ENCODE measurements at places on chromosomes 6 and 20.

DNA sequence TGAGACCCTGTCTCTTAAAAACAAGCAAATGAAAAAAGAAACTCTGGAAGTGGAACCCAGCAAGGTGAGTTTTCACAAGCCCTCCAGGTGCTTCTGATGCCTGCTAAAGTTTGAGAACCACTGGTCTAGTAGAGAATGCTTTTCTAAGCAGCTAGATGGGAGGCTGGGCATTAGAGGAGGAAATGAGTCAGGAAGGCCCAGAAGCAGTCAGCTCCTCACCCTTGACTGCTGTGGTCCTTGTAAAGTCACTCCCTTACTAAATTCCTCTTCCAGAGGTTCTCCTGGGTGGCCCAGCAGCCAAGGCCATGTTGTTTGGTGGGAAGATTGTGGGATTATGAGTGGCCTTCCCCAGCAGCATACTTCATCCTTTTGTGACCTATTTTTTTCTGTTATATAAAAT, 52.0 kb upstream of the FYN start:
- no peak for DNase-seq

GRCh38 chr6:157941101-157941863, 40.4 kb upstream of the SYNJ2 start:
- no peak for DNase-seq

DNA sequence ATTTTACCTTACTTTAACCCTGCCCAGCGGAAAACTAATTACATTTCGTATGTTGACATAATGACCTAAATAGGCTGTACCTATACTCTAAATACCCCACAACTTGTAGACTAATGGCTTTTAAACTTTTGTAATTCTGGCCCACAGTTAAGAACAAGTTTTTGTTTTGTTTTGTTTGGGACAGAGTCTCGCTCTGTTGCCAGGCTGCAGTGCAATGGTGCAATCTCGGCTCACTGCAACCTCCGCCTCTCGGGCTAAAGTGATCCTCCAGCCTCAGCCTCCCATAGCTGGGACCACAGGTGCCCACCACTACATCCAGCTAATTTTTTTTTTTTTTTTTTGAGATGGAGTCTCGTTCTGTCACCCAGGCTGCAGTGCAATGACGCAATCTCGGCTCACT, 5.7 kb upstream of the SASH1 start:
- DNase-seq, result no peak

- peak; percentile 57 for DNase-seq
These were observed at the start of gene CCND3 for GRCh38 chr6:41941280-41942066. Gene CCND3, minus strand, starts transcription at chr6:41941808. Its CDS starts 159 bp downstream, at chr6:41941649.

GRCh38 chr6:4786996-4787395, 10.8 kb downstream of the CDYL start:
- no peak for DNase-seq

- no peak for DNase-seq
These were observed 23.3 kb downstream of the BAG2 start for GRCh38 chr6:57195457-57195856.

- DNase-seq, result no peak
These were observed 143.6 kb upstream of the GJE1 start for GRCh38 chr6:141988954-141989705.

- no peak for DNase-seq
These were observed 431.5 kb upstream of the ARID1B start for GRCh38 chr6:156345700-156346099.

- no peak for DNase-seq
These were observed 122.1 kb upstream of the SPACA1 start for GRCh38 chr6:87925373-87926060.

DNA sequence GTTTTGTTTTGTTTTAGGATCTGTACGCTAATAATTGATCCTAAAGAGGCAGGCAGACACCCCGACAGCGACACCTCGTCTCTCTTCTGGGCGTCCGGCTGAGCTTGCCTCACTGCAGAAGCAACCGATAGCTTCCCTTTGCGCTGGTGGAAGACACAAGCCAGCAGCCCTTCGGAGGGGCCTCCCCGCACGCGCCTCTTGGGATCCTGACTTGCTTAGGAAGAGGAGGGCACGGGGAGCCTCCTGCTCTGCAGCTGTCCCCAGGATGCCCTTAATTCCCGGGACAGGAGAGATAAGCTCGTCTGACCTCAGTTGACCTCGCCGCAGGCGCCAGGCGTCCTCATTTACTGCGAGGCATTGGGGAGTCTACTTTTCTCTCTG, 94.0 kb downstream of the CD83 start:
- no peak for DNase-seq

DNA sequence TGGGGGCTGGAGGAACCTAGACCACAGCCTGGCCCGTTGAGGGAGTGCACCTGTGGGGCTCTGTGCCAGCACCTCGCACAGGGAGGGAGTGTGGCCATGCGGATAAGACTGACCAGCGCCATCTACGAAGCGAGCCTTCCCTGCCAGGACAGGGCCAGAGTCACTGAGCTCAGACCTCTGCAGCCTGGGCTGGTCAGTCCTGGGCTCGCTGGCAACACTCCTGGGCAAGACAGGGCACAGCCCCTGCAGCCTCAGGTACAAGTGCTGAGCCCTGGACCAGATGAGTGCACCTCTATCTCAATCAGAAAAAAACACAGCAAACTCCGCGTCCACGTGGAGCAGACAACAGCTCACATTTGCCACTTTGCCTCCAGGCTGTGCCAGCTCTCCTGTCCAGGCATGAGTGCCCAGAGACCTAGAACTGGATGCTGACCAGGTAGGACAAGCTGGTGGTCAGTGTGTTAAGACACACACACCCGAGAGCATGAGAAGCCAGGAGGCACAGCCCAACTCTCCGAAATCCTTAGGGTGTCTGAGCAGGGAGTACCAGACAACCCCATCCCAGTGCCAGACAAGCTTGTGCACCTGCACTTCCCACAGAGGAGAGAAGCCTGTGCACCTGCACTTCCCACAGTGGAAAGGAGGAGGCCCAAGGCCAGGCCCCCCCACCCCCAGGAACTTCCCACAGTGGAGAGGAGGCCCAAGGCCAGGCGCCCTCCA, 4.9 kb downstream of the ARFRP1 start:
- DNase-seq, result no peak

- no peak for DNase-seq
These were observed 237.6 kb downstream of the ALDH8A1 start for GRCh38 chr6:134712311-134712710.

DNA sequence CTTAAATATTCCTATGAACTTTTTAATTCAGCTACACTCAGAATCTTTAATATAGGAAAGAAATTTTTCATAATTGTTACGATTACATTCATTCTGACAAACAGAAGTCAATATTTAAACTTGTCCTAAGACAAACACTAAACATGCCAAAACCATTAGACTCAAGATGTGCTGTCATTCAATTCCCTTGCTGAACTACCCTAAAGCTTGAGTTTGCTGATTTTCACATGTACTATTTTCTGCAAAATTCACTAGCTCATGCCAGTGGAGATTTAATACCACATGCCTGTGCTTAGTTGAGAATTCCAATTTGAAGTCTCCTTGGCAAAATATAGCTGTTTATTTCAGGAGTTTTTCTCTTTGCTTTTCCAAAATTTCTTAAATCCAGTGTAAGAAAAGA, 448.0 kb downstream of the COL12A1 start:
- no peak for DNase-seq

- no peak for DNase-seq
These were observed 178.7 kb upstream of the TNFAIP3 start for GRCh38 chr6:137688230-137688971.

- DNase-seq, result no peak
These were observed 8.1 kb upstream of the CSE1L start for GRCh38 chr20:49037962-49038387.

DNA sequence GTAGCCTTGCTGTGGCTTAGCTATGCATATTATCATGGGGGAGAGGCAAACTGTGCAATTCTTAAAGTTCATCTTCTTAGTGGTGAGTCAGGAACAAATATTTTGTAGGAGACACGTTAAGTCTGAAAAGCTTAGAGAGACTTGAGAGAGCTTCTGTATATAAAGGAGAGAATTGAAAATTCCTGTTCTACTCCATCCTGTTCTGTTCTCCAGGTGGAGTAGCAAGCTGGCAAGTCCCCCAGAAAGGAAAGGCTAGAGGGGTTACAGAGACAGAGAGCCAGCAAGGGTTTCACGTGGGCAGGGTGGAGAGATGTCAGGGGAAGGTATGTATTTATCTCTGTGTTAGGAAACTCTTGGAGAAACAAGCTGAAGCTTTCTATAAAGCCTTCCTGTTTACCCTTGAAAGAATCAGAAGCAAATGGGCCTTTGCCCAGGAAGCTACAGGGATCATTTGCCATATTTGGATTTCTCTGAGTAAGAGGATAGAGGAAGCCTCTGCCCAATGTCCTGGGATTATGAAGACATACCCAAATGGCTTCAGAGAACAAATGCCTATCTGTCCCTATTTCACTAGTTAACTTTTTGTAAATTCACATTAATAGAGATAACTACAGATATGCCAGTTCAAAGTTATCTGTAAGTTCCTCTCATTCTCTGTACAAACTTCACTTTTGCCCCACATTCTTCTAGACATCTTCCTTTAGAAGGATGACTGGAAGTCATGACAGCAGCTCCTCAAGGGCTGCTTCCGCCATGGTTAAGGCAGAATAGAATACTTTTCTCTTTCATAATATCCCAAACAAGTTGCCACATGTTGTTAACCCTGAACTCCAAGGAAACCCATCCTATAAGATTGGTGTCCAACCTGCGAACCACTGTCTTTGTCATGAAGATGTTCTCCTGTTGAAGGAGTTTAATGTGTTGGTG, 126.7 kb upstream of the NEDD9 start:
- DNase-seq, result no peak

DNA sequence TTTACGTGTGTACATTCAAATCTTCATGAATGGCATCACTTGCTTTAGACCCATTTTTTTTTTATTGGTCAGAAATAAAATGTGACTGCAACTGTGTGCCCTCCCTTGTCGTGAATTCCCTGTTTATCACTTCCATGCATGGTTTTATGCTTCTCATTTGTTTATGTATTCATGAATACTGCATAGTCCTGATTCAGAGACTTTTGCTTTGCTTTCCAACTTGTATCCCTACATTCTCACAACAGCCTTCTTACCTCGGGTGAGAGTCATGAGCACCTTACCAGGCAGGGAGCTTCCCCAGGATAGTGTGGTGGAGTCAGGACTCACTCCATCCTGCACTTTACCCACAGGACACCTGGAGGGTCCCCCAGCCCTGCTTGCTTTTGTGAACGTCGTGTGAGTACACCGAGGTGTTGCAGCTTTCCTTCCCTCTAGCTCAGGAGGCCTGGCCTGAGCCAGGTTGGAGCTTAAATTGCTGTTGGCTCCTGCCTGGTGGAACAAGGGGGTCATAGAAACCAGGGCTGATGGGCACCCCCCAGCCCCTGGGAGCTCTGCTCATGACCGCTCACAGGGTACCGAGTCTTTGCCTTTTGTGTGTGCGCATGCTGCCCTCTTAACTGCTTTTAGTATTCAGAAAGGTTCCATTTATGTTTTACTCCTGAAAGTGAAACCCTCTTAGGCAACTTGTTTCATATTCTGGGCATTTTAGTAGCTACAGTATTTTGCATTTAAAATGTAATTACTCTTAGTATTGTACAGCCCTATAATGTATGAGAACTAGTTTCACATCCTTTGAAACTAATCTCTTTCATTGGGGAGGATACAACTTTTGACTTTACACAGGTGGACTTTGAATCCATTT, 66.0 kb downstream of the CDS2 start:
- no peak for DNase-seq

GRCh38 chr6:27669295-27669623, 196.4 kb upstream of the ZNF184 start:
- no peak for DNase-seq
